Activated CD4-positive, alpha-beta T cell treated with anti-CD3 and anti-CD28 coated beads, Interleukin-2, amount 50 U/mL, for 4 hours (primary cell): ENCODE measurements at places on chromosomes 6 and 20.

DNA sequence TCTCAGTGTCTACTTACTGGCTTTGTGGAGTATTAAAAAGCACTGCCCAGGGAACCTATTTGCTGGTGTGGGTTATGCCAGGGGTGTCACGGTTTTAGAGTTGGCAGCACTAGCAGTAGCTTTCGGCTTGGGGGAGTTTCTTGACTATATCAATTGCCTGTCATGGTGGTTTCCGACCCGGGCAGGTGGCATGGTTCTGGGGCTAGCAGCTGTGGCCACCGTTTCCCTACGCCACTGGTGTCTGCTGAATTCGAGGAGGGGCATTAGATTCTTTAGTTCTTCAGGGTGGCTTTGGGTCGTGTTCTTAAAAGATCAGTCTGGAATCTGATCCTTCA is 55.6 kb upstream of the FOXC1 start:
- DNase-seq, result no peak

- DNase-seq, result no peak
Observed at GRCh38 chr20:53157443-53158408, 185.6 kb downstream of the TSHZ2 start.

DNA sequence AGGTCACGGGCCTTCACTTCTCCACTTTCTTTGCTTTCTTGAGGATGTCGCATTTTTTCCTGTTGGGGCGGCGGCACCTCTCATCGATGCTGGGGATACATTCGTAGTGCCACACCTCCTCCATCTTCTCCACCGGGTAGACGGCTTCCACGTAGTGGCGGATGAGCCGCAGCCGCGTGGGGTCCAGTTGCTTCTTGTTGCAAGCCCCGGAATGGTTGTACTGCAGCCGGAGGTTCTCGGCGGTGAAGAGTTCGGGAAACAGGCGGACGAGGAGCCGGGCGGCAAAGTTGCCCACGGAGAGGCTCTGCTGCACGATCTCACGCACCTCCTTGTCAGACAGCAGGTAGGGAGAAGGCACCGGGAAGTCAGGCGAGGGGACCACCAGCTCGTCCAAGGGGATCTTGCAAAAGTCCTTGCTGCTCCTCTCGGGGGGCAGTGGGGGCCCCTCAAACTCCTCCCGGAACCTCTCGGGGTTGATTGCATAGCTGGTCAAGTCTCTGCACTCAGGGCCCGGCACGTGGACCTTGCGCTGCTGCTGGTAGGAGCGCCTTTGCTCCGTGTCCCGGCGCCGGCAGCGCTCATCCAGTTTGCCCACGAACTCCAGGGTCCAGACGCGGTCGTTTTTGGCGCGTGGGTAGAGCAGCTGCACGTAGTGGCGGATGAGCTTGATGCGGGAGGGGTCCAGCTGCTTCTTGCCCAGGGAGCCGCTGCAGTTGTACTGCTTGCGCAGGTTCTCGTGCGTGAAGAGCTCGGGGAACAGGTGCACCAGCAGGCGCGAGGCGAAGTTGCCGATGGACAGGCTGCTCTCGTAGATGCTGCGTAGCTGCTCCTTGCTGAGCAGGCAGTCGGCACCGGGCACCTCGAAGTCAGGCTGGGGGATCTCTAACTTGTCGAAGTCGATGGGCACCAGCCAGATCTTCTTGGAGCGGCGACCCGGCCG is 41.0 kb downstream of the MTRES1 start:
- DNase-seq, result no peak

GRCh38 chr6:135182071-135183001 is 1.2 kb downstream of the MYB start:
- DNase-seq, result peak; percentile 33

GRCh38 chr6:13229205-13230085 is 98.9 kb downstream of the TBC1D7 start:
- no peak for DNase-seq

DNA sequence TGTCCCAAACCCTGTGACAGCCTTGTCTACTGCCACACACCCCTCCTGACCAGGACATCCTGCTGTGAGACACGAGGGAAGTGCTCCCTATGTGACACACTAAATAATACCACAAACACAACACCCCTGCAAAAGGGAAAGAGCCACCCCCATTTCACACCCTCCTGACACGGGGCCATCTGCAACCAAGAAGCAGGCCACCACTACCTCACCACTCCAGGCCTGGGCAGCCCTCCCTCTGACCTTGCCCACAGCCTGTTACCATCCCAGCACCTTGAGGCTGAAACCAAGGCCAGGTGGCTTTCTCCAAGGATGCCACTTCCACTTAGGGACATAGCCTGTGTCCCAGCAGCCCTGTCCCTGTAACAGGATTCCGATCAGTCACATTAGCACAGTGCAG is 68.2 kb downstream of the NINL start:
- DNase-seq, result no peak

DNA sequence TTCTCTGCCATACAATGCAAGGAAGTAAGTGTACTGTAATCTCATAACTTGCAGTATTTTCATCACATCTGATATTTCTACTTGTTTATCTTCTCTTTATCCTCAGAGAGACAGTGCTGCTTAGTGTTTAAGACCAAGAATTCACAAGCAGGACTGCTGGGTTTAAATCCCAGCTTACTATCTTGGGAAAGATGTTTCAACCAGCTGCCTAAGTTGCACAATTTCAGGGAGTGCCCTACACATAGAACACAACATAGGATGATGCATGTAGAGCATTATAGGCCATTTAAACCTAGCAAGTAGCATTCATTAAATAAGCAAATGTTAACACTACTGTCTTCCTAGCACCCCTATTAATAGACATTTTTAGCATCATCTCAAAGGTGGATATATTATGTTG is 205.2 kb upstream of the CEP162 start:
- DNase-seq, result no peak
